Tibial nerve (tissue), 4 donors: ENCODE measurements at places on chromosomes 12 and 14. TPM values are rescaled to one million over a fixed set of nuclear protein-coding genes. Genes with fewer than 3 reads are reported as not detected.
A peak's percentile ranks its signal among the peaks of the same experiment; 100 is the strongest.

DNA sequence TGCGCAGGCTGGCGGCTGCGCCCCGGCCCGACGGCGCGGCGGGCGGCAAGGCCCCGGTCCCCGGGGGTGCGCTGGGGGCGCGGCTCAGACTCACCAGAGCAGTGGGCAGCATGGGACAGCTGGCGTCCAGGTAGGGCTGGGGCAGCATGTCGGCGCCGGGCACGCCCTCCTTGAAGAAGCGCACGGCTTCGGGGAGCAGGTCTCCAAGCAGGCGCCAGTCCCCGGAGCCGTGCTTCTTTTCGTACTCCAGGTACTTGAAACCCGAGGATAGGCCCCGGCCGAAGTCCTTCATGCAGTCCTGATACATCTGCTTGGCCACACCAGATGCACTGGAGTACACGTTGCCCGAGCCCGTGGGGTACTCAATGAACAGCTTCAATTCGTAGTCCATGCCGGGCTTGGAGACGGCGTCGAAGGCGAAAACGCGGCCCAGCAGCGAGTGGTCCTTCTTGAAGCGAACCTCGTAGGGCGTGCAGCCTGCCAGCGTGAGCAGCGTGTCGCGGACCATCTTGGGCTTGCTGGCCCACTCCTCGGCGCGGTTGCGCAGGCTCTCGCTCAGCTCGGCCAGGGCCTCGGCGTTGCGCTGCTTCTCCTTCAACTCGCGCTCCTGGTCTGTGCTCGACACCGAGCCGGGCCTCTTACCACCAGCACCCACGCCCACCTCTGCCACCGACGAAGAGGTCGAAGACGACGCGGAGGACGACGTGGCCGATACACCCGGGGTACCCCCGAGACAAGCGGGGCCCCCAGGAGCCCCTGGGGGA lies 2.2 kb downstream of the IRF2BPL start:
- H3K4me3 ChIP-seq = peak overlapping the region; percentile 71
- H3K27me3 ChIP-seq = no peaks in the 10 kb centered on the region
- no peak for DNase-seq
- no peaks in the 10 kb centered on the region for H3K36me3 ChIP-seq

- H3K4me3 ChIP-seq = no peak overlapping the region
- H3K27me3 ChIP-seq = no peaks in the 10 kb centered on the region
- H3K36me3 ChIP-seq = no peaks in the 10 kb centered on the region
- H3K27ac ChIP-seq = no peak overlapping the region
- no peak for DNase-seq
Observed at GRCh38 chr14:91755570-91756295, 23.8 kb upstream of the CATSPERB start.

- no peak overlapping the region for H3K4me3 ChIP-seq
- H3K4me1 ChIP-seq = no peaks in the 10 kb centered on the region
- DNase-seq = no peak
- H3K27ac ChIP-seq = no peak overlapping the region
Observed at GRCh38 chr12:109513977-109514376, 36.5 kb downstream of the UBE3B start.

Gene OR4K17
- not detected for total RNA-seq

Gene CIT
- 57.0 TPM for total RNA-seq

DNA sequence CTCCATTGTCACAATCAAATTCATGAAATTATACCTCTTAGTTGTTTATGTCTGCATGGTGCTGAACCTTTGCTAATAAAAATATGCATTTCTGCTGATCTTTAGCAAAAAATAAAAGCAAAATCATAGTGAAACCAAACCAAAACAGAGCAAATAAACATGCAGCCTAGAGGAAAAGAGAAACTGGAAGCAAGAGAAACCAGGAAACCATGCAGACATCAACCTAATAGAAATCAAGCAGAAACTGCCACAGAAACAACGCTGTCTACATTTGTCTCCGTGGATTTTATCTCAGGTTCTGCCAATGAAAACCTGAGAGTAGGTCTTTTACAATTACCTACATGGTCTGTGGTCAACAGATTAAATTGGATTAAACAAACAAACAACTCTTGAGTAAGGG lies 173.7 kb downstream of the SYT10 start:
- peaks cover 6% of the 10 kb centered on the region for H3K4me1 ChIP-seq
- DNase-seq = no peak
- H3K36me3 ChIP-seq = no peaks in the 10 kb centered on the region
- H3K27ac ChIP-seq = no peak overlapping the region
- no peak overlapping the region for H3K4me3 ChIP-seq
